Gastrocnemius medialis (tissue), 4 donors: ENCODE measurements at places on chromosomes 4 and X.
A peak's percentile ranks its signal among the peaks of the same experiment; 100 is the strongest.

- no peak for DNase-seq
Observed at GRCh38 chr4:24889991-24890390, 22.9 kb downstream of the CCDC149 start.

DNA sequence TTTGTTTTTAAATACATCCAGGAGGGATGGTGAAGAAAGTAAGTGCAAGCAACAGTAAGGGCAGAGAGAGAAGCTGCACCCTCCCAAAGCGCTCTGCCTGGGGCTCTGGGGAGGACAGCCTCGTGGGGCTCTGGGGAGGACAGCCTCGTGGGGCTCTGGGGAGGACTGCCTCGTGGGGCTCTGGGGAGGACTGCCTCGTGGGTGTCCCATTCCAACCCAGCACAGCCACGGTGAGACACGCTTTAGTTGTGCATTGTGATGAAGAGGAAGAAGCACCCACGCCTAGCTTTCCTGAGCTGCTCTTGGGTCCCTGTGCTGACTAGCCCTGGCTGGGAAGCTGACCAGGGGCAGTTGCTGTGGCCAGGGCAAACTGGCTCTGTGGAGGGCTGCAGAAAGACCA is 43.1 kb upstream of the SLC25A4 start:
- DNase-seq = no peak

DNA sequence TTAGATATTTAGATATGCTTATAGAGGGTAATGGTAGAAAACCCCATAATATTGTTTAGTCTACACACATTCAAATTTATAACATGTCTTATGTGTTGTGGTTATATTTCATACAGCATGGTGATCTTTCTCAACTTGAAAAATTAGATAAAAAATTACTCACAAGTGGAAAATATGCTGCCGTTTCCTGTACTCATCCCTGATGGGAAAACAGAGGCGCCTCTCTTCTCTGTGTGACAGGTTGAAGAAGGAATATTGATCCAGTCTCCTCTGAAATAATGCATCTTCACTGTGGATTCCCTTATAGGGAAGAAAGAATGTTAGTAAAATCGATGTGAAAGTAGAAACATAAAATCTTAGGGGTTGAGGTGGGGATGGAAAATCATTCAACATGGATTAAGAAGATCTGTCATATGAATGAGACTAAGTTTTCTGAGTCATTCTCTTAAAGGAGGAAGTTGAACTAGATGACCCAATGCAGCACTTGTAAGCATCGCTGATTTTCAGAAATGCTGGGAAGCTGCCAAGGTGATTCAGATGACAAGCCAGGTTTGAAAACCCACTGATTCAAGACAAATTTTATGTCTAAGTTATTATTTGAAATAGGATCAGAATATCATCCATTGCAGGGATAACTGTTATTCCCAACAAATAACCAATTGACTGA is 70.7 kb downstream of the ANKRD50 start:
- DNase-seq = no peak

- DNase-seq = no peak
Observed at GRCh38 chr4:123017078-123017477, 94.7 kb upstream of the NUDT6 start.

- no peak for DNase-seq
Observed at GRCh38 chr4:85867271-85867670, 392.3 kb downstream of the ARHGAP24 start.

- DNase-seq = no peak
Observed at GRCh38 chr4:127997534-127998388, 32.6 kb downstream of the ABHD18 start.

DNA sequence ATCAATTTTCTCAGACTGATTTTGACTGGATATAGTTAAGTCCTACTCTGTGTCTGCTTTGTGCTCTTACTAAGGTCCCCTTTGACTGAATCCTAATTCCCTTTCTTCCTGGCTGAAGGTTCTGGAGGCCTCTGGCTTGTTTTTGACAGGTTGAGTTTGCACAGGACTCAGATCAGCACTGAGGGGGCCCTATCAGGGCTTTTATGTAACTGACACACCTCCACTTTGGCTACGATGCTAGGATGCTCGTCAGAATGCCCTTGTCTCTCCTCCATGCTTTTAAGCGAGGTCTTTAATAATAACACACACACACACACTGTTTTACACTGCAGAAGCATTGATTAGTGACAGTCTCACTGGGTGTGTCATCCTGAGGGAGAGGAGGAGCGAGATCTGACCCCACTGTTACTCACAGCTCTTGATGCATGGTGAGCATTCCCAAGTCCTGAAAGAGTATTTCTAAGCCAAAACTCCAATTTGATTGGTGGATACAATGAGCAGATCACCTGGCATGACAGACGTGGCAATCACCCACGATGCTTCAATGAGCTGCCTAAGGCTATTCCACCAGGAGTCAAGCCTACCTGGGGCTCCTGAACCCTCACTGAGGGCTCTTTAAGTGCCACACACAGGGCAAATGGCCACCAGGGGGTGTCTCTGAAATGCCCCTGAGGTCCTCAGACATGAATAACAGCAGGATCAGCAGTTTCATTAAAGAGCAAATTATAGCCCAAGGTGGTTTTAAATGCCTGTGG is 130.4 kb upstream of the CPEB2 start:
- no peak for DNase-seq

- no peak for DNase-seq
Observed at GRCh38 chrX:5870238-5870637, 358.4 kb downstream of the NLGN4X start.

DNA sequence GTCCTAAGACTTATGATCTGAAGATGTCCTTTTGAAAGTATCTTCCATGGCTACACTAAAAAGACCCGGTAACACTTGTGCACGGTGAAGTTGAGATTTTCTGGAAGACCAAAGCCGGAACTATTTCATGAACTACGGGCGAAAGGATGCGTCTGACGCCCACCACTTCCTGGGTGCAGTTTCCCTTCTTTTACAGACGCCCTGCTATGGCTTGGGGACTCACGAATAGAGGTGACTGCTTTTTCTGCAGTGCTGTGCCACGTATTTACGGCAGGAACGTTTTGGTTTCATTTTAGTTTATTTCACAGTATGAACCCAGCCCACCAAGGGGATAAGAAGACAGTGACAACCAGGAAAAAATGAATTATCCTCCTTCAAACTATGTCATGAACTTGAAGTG is 180.4 kb downstream of the AFAP1 start:
- no peak for DNase-seq

DNA sequence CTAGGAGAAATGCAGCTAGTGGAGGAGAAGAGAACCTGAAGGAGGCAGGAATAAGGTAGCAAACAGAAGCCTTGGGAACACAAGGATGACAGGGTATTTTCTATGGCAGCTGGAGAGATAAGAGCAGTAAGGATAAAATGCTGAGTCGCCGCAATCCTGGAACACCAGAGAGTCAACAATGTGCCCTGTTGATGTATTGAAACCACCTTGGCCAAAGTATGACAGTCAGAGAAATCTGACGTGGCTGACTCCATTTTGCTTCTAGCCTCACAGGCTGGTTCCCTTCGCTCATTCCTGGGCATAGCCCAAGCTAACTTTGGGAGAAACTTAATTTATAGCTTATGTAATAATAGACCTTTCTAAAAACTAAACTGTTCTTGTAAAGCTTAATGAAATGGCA is 56.6 kb upstream of the C4orf54 start:
- no peak for DNase-seq

- DNase-seq = no peak
Observed at GRCh38 chrX:132853040-132853439, 105.4 kb downstream of the HS6ST2 start.

GRCh38 chr4:33381816-33382215 is 2661.6 kb downstream of the PCDH7 start:
- no peak for DNase-seq

DNA sequence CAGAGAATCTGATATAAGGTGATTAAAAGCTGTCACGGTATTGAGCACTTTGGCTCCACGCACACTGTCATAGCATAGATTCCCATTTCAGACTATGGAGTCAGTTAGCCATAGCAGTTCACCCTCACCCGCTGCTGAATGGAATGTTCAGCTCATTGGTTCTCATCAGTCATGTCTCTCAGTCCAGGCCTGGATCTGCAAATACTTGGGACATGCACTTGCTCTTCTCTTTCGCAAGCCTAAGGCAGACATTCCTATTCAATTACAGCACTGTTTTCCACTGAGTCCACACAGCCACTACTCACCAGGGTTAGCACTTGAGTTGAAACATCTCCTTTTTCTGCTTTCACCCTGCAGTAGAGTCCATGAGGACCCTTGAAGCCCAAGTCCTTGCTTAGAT is 30.6 kb upstream of the SCML1 start:
- DNase-seq = no peak

DNA sequence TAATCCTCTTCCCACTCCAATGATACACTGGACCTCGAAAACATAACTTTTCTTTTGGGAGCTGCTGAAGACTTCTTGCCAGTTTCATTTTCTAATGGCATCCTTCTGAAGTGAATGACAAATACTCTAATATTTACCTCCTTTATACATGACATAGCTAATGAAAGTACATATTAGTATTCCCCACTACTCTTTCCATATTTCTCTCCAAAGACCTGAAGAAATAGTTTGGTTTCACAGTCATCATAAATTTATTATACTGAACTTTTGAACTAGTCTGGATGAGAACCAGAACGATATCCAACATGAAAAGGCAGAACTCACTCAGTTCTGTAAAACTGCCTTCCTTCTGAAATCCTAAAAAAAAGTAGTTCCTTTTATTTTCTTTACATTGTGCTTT is 139.1 kb downstream of the GPC3 start:
- no peak for DNase-seq

DNA sequence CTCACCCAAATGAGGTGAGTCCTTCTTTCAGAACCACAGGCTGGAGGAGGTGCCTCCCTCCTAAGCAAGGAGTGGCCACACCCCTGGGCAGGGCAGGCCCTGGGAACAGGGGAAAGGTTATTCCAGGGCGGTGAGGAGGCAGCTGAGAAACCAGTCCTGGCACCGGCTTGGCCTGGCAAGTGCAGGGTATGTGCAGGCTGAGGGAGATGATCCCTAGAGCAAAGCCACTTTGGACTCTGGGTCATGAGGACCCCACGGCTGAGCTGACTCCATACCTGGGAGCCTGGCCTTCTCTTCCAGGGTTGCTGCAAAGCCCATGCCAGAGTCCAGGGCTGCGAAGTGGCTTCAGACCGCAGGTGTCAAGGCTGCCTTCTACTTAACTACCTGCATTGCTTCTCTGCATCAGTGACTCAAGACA is 49.5 kb upstream of the HELT start:
- peak; percentile 84 for DNase-seq

DNA sequence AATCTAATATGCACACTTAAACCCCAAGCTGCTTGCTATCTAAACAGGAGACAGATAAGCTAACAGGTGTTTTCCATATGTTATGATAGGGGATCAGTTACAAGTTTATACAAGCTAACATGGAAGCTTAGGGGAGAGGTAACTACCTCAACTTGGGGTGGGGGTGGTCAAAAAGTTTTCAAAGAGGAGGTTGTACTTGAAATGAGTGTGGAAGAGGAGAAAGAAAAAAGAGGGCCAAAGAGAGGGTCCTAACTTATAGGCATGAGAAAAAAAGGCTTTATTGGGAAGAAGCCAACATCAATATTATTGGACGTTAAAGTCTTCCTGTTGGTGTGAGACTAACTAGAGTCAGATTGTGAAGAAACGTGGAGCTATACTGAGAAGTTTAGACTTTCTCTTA is 205.9 kb downstream of the NDST4 start:
- DNase-seq = no peak

DNA sequence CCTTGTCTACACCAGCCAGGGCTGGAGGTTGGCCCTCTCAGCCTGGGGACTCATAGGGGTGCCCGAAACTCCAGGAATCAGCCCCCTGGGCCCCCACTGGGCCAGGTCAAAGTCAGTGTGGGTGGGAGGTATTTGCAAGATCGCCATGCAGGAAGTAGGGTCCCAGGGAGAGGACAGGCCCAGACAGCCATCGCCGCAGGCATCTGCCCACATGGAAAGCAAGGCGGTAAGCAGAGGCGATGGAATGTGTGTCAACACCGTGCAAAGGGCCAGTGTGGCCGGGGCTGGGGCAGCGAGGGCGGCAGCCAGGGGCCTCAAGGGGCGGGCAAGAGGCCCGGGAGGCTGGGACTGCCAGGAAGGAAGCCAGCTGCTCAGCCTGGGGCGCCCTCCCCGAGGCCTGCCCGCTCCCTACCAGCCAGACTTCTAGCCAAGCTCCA is 19.3 kb upstream of the DUSP9 start:
- DNase-seq = no peak

DNA sequence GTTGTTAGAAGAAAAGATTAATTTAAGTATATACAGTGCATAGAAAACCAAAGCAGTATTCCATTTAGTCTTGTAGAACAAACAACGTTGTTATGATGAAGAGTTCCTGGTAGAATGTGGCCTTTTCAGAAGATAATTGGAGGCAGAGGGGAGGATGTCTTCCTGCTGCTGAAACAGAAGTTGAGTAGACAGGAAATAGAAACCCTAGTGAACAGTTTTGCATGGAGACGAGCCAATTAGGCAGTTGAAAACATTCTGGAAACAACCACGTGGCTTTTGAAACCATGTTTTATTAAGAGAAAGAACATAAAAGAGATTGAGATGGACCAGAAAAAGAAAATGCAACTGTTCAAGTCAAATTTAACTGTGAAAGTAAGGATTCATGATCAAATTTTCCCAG is 325.2 kb downstream of the CAMK2D start:
- DNase-seq = no peak

DNA sequence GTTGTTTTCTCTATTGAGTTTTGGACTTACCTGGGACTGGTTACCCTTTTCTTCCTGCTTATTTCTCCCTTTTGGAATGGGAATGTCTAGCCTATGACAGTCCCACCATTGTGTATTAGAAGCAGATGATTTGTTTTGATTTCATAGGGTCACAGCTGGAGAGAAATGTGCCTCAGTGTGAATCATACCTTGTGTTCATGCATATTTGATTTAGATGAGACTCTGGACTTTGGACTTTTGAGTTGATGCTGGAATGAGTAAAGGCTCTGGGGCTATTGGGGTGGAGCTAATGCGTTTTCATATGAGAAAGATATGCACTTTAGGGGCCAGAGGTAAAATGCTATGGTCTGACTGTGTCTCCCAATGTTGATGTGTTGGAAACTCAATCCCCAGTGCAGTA is 30.5 kb upstream of the TEX13C start:
- no peak for DNase-seq

- no peak for DNase-seq
Observed at GRCh38 chr4:184895012-184895695, 69.4 kb upstream of the ACSL1 start.
